M059J (cell line): ENCODE measurements at places on chromosomes 7 and 10.

- no peak for DNase-seq
Measured at GRCh38 chr7:129334473-129334872, 99.8 kb upstream of the STRIP2 start.

GRCh38 chr7:105006367-105007136 is 7.5 kb upstream of the KMT2E start:
- DNase-seq: peak; percentile 42

DNA sequence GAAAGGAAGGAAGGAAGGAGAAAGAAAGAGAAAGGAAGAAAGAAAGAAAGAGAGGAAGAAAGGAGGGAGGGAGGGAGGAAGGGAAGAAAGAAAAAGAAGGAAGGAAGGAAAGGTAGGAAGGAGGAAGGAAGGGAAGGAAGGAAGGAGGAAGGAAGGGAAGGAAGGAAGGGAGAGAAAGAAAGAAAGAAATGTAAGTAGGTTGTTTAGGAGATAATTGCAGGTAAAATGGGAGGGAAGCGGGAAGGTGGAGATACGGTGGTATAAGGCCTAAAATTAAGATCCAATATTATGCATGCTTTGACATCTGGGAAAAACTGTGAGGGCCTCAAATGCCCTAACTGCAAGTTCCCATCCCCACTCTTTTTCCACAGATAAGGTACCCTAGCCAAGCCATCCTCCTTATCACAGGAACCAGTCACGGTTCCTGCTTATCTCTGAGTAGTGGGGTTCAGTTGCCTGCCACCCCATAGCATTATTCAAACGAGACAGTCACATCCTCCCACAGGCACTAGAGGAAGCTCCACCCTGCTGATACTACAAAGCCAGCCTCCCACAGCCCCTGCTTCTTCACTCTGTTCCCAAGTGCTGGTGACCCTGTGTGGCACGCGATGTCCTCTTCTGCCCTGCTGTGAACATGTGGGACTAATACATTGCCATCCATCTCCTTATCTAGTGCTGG is 28.7 kb downstream of the ST8SIA6 start:
- DNase-seq: no peak

DNA sequence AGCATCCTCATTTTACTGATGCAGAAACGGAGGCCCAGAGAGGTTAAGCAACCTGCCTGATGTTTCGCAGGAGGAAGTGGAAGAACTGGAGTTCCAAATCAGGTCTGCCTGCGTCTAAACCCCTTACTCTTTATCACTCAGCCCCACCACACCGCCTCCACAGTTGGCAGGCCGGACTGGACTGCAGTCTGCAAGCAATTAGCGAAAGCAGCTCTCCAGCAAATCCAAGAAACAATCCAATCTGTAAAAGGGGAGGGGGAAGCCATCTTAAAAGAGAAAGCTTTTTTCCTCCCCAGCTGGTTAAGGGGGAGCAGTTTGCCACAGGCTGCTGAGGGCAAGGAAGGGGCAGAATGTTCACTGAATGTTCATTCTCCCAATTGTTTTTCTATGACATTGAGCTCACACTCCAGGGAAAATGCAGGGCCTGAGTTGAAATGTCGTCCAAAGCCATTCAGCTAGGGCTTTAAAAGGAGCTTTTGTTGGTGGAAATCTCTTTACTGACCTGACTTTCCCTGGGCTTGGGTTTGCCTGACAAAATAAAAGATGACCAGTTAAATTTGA is 350.1 kb downstream of the RNLS start:
- DNase-seq: no peak

GRCh38 chr10:124587811-124588211 is 126.2 kb downstream of the LHPP start:
- DNase-seq: no peak

DNA sequence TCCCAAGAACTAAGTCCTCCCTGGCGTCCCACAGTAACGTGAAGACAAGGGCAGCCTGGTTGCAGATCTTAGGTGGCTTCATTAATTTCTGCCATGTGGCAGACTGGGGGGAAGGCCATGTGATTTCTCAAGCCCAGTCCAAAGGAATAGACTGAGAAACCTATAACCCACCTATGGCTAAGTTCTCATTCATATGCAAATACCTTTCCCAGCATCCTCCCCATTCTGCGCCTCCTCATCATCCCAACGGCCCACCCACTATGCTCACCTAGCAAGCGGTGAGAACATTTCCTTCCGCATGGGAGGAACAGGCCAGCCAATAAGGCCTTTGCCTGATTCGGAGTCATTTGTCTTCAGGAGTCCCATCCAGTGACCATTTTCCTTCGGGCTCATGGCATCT is 8.2 kb upstream of the CLEC2L start:
- no peak for DNase-seq

GRCh38 chr7:105838627-105839231 is 37.7 kb downstream of the ATXN7L1 start:
- DNase-seq: peak; percentile 44

- DNase-seq: no peak
Measured at GRCh38 chr7:130367088-130367755, 13.1 kb upstream of the CPA1 start.

DNA sequence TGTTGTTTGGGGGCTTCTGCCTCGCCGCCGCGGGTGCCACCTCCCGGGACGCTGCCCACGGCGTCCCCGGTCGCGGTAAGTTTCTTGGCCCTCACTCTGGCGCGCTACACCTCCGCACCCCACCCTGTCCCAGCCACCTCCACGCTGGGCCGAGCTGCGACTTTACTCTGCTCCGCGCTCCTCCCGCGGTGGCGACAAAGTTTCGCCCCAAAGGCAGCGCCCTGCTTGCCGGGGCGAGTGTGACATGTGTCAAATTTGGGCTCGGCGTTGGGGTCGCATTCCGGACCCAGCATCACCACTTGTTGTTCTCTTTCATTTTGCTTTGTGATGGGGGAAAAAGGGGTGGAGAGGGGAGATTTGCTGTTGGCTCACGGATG is 167.7 kb upstream of the PPP1R3A start:
- no peak for DNase-seq

DNA sequence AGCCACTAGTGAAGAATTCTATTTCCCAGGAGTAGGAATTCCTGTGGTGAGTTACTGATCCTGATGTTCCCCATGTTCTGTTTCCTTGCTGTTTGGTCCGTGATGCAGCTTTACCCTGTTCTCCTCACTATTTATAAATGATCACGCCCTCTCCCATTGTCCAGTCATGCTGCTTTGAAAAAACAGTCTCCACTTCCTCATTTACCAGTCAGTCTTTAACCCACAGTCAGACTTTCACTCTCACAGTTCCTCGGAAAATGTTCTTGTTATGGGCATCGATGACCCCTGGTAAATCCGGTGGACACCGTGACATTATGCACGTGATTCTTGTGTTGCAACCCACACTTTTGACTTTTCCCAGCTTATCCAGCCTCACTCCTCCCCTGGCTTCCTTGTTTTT is 14.4 kb downstream of the SCIN start:
- peak; percentile 29 for DNase-seq

DNA sequence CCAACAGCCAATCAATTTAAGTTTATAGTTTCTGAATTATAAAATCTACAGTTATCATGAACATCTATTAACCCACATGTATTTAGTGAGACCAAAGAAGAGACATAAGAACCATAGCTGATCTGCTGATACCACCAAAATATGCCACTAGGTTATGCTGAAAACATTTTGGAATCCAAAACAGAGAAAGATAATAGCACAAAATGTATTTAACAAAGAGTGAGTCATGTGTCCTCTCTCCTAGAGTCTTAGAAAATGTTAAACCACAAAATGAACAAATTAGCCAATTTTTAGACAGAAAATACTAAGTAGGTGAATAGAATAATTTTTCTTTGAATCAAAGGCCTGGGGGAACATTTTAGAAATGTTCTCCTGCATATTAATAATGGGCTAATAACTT is 527.5 kb downstream of the GPAM start:
- DNase-seq: no peak

GRCh38 chr10:86786368-86786767 is 29.9 kb downstream of the BMPR1A start:
- DNase-seq: peak; percentile 20

DNA sequence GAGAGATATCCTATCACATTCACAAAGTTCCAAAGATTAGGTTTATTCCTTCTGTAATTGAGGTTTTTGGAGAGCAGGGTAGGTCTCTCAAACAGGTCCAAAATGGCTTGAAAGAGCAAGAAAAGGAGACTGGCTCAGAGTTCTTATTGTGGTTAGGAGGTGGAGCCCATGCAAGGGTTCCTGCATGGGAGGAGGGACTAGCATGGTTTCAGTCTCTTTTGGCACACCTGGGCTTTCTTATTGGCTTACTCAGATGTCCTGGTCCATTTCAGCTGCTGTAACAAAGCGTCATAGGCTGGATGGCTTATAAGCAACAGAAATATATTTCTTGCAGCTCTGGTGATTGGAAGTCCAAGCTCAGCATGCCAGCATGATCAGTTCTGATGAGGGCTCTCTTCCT is 493.1 kb downstream of the REEP3 start:
- no peak for DNase-seq

DNA sequence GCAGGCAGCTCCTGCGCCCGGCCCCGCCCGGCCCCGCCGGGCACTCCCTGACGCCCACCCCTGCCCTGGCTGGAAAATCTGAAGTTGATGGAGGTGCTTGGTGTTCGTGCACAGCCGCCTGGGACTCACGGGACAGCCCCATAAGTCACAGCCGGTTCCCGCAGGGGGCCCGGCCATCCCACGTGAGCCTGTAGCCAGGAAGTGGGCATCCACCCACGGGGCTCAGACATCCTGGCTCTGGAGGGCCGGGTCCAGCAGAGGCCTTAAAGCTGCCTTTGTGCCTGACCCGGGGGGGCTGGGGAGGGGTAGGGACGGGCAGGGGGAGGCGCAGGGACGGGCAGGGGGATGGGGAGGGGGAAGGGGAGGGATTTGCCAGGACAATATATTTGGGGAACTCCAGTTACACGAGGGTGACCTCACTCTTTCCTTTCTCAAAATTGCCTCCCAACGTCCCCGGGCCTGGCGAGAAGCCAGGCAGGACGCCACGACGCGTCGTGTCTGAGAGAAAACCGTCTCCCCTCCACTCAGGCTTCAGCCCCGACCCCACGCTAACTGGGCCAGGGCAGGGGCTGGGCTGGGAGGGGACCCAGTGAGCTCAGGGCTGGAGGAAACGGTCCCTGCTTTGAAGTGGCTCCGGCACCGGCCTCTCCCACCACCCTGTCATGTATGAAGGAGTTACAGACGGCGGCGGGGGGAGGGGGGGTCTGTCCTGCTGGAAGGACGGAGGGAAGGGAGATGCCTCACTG is 82.1 kb upstream of the PDGFA start:
- no peak for DNase-seq

DNA sequence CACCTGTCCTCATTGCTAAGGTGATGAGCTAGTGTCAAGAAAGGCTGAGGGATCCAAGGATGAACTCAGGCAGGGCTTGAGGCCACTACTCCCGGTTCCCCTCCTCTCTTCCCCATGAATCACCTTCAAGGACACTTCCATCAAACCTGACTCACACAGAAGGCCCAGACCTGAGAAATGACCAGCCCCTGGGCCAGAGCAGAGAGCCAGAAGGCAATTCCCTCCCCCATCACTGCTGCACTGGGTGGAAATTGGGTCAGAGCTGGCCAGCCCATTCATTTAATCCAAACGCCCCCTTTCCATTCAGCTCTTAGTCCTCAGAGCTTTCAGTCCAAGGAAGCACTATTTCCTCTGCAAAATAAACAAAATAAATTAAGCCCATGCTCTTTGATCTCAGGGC is 182.0 kb downstream of the KCNMA1 start:
- DNase-seq: peak; percentile 85

GRCh38 chr7:128740996-128741395 is 1.8 kb downstream of the CALU start:
- peak; percentile 29 for DNase-seq

GRCh38 chr7:20742913-20743312 is 43.8 kb downstream of the SP8 start:
- DNase-seq: no peak

- no peak for DNase-seq
Measured at GRCh38 chr10:26046073-26046700, 112.2 kb downstream of the MYO3A start.

GRCh38 chr10:108048898-108049297 is 884.4 kb upstream of the SORCS1 start:
- DNase-seq: no peak

GRCh38 chr10:132519382-132520176 is 18.0 kb upstream of the INPP5A start:
- no peak for DNase-seq

DNA sequence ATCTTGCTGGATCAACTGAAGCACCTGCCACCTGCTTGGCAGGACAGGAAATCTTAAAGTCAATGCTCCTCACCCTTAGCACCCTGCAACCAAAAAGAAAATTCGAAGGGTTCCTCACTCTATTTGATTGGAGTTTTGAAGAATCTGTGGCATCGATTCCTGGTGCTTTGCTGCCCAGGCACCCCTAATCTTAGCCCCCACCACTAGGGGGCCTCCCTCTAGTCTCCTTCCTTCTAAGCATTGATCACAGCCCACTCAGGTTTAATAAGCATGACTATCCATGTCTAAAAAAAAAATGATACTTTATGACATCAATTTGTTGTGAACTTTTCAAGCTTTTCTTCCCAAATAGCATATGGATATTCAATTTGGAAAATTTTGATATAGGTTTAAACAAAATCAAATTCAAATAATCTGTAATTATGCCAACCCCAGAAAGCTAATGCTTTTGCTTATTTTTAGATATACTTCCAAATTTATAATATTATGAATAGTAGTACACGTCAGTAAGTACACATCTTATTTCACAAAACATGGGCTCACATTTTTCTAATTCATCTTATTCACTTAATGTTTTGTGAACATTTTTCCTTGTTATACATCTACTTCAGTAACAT is 45.3 kb downstream of the NRG3 start:
- DNase-seq: no peak

GRCh38 chr7:135877805-135878204 is 99.4 kb downstream of the MTPN start:
- DNase-seq: peak; percentile 89

- peak; percentile 68 for DNase-seq
Measured at GRCh38 chr7:46791188-46791587, 790.7 kb downstream of the TNS3 start.

DNA sequence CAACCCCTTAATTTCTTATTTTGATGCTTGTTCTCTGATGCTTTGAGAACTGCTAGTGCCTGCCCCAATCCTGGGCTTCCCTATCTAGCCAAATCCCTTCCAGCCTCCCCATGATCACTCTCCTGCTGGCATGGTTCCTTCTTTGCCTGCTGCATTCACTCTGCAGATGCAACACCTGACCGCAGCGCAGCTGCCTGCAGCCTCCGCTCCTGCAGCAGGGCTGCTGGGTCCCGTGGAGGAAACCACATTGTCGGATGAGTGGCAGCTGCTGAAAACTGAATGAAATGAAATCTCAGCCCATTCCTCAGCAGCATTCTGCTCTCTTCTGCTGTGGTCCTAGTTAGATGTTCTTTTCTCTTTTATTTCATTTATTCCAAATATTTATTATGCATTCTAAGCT is 320.3 kb downstream of the CCDC3 start:
- DNase-seq: no peak

DNA sequence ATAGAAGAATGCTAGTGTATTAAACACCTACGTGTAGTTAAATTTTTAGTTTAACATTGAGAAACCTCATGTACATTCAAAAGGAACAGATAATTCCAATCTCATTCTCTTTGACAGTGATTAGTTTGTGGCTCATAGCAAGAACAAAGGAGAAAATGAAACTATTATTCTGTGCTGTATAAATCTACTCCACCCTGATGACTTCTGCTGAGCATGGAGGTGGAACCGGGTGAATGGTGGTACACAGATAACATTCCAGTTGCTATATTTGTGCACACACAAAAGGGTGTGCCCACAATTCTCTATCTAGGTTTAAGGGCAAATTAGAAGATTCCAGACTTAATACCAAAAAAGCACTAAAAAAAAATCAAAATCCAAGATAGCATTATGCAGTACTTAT is 17.0 kb upstream of the RALA start:
- DNase-seq: no peak

- DNase-seq: peak; percentile 1
Measured at GRCh38 chr10:118163217-118163616, 116.5 kb upstream of the RAB11FIP2 start.
